Activated CD4-positive, CD25-positive, alpha-beta regulatory T cell treated with anti-CD3 and anti-CD28 coated beads, Interleukin-2, amount 50 U/mL, for 16 hours (primary cell): ENCODE measurements at places on chromosomes 12 and 14.

DNA sequence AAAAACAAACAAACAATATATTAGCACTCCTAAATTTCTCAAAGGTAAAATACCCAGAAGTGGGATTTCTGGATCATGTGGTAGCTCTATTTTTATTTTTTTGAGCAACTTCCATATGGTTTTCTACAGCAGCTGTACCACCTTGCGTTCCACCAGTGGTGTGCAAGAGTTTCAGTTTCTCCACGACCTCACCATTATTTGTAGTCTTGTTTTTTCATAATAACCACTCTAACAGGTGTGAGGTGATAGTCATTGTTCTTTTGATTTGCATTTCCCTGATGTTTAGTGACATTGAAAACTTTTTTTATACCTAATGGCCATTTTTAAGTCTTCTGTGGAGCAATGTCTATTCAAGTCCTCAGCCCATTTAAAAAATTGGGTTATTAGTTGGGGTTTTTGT is 127.3 kb upstream of the SLC38A2 start:
- DNase-seq: no peak

- no peak for DNase-seq
These were observed 168.2 kb downstream of the KIF26A start for GRCh38 chr14:104306450-104307040.

GRCh38 chr12:115423546-115423987 is 739.6 kb upstream of the TBX3 start:
- DNase-seq: no peak

- DNase-seq: no peak
These were observed 12.5 kb upstream of the INF2 start for GRCh38 chr14:104676694-104677511.

- DNase-seq: no peak
These were observed 139.4 kb downstream of the SLC15A4 start for GRCh38 chr12:128684352-128684751.

DNA sequence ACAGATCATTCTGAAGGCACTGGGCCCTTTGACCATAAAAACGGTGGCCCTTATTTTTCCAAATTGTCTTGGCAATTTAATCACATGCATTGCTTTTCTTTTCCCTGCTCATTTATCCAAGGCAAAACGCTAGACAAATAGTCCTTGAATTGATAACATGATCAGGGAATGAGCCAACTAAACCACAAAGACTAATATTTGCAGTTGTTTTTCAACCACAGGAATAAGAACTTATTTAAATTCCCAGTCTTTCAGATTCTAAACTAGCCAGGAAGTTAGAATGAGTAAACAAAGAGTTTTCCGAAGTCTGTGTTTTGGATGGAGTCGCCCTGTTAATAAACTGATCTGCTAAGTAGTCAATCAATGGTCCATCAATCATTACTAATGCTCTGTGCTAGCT is 14.9 kb downstream of the TBX5 start:
- DNase-seq: no peak

DNA sequence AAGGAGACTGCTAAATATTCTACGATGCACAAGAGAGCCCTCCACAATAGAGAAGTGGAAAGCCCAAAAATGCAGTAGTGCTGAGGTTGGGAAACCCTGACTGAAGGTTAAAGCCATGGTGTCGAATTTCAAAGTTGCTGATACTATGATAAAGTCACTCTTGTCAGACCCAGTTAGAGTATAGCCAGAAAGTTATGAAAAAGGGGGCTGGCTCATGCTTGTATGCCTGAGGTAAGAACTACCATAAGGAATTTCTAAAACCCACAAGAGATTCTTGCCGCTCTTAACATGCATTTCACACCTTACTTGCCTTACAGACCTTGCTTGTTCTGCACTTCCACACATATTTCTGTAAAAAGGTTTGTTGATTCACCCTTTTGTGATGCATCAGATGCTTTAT is 184.6 kb downstream of the SLC6A15 start:
- no peak for DNase-seq

- DNase-seq: no peak
These were observed 161.6 kb downstream of the KCNC2 start for GRCh38 chr12:75047885-75048525.

- DNase-seq: no peak
These were observed 186.9 kb downstream of the ALX1 start for GRCh38 chr12:85466890-85467289.

- DNase-seq: no peak
These were observed 172.4 kb upstream of the NTF3 start for GRCh38 chr12:5259523-5259922.

- DNase-seq: no peak
These were observed 30.4 kb upstream of the RIMBP2 start for GRCh38 chr12:130746546-130746945.

- DNase-seq: no peak
These were observed 3.5 kb downstream of the RFX4 start for GRCh38 chr12:106586278-106586802.

DNA sequence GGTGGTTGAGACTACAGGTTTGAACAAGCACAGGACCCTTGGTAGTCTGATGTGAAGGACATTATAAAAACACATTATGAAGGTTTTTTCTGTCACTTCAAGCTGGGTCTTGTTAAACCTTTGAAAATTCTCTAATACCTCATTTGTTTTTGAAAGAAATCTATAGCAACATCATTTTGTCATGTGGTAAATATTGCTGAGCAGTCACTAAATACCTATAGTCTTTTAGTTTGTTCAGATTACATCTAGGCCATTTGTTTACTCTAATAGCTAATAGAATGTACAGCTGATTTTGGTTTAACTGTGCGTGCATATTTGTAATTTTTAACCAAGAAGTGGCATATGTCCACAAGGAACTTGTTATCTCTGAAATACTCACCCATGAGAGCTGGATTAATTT is 2.9 kb downstream of the PPM1A start:
- no peak for DNase-seq

DNA sequence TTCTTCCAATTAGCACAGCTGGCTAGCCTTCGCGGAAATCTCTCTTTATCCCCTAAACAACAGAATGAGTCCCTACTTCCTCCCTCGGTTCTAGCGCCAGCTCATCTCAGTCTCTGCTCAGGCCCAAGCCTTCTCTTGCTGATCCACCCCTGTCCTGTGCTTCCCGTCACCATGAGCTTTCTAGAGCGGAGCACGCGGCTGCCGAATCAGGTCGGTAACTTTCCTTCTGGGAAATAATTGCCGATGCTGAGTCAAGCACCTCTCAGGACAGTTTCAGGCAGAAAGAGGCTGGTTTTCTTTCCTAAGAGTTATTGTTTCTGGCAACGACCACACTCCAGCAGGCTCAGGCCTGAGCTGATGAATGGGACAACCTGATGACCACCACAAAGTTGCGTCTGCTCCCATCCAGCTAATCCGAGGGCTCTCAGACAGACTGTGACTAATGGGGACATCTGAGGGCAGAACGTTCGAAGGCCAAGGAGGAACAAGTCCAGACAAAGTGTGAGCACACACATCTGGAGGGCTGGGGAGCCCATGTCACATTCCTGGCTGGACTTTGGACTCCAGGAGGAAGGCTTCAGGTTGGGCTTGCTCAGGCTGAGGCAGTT is 13.6 kb upstream of the GPR68 start:
- DNase-seq: no peak

- DNase-seq: no peak
These were observed 156.9 kb downstream of the SRGAP1 start for GRCh38 chr12:64001439-64001838.

DNA sequence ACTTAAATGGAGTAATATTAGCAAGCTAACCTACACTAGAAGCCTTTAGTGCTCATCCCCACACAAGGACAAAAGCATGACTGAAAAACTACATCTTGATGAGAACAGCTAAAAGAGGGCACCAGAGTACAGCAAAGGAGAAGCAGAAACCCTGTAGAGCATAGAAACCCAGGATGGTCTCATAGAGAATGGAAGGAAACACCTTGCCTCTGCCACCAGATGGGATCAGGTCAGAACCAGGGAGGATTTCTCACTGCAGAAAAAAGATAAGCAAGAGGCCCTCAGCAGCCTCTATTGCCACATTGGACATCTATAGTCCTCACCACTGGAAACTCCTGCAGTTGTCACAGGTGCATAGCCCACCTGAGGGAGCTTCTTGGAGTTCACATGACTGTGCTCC is 13.6 kb upstream of the ZNF705A start:
- DNase-seq: no peak

- no peak for DNase-seq
These were observed 29.6 kb upstream of the HDAC7 start for GRCh38 chr12:47849261-47849660.

DNA sequence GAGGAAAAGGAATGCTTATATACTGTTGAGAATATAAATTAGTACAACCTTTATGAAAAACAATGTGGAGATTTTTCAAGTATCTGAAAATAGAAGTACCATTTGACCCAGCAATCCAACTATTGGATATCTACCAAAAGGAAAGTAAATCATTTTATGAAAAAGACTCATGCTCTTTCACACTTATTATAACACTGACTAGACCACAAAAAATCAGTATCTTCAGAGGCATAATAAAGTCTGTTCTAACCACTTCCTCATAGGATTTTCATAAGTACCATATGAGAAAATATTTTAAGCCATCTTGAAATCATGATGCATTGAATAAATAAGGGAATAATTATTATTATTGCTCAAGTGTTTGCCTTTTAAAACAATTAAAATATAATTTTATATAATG is 90.8 kb downstream of the SLCO1B1 start:
- no peak for DNase-seq

DNA sequence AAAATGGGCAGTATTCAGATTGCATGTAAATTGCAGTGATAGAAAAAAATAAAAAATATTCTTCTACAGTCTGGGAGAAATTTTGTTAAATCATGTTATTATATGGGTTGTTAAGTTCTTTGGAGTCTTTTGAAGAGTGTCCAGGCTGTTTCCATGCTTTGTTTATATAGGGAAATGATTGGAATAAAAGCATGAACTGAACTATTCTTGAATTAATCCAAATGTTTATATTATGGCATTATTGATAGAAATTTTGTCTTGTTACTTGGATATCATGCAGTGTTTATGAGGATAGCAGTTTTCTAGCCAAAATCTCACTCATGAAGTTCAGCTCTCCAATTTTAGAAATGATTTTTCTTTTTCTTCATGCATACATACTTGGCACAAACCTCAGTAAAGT is 108.2 kb upstream of the NAV3 start:
- DNase-seq: no peak

GRCh38 chr12:98224584-98225221 is 290.7 kb upstream of the TMPO start:
- no peak for DNase-seq

DNA sequence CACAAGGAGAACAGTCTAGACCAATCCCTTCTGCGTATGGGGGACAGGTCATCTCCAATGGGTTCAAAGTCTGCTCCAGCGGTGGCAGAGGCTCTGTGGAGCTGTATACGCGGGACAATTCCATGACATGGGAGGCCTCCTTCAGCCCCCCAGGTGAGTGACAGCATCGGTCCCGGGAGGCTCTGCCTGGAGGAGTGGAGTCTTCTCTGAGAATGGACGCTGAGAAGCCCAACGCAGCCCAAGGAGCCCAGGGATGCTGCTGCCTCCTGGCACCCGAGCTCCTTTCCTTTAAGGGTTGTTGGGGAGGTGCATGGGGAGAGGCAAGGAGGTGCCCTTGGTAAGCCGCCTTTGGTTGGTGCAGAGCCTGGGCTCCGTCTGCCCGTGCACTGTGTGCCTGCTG is 28.2 kb downstream of the ADGRD1 start:
- no peak for DNase-seq

GRCh38 chr12:122979908-122980182 is 636 bp upstream of the ARL6IP4 start:
- no peak for DNase-seq

GRCh38 chr12:68119724-68120211 is 39.8 kb downstream of the IFNG start:
- no peak for DNase-seq

DNA sequence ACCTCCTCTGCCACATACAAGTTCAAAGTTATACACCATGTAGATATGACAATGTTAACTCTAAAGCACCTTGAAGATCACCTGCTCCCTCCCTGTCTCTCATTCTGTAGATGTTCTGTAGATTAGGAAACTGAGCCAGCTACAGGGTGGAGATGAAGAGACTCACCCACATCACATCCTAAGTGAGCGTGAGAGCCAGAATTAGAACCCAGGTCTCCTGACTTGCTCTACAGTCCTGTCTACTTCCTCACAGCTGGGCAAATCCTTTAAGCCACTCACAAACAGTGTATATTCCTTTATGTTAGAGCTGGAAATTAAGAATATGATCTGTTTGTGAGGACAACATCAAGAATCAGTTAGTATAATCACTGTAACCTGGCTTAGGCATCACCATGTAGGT is 1.8 kb downstream of the APPL2 start:
- no peak for DNase-seq

GRCh38 chr12:11759494-11759878 is 110.0 kb downstream of the ETV6 start:
- no peak for DNase-seq

DNA sequence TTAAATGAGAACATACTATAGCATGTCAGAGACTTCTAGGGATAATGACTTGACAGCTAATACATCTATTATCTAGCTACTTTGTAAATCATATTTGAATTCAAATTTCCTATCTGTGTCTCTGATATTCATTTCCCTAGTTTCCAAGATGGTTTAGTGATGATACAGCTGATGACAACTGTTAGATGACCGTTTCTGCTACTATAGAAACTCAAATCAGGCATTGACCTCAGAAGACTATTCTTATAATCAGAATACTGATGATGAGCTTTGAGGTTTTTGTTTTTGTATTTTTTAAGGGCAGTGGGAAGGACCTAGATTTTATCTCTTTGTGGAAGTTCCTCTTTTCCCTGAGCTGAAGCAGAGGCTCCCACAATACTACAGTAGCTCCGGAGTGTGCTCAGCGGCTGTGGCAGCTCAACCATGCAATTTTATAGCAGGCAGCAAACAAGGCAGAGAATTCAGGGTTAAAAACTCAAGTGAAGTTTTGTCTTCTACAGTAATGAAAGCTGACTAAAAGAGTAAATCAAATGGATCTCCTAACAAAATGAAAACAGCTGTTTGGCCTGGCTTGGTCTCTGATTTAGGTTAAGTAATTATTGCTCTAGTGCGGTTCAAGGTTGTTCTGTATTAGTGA is 145.1 kb downstream of the SLC25A21 start:
- no peak for DNase-seq

- DNase-seq: no peak
These were observed 1.2 kb downstream of the KRT72 start for GRCh38 chr12:52600071-52600470.

- DNase-seq: no peak
These were observed 118.2 kb upstream of the TMCC3 start for GRCh38 chr12:94768398-94769046.

- DNase-seq: peak; percentile 16
These were observed 21.7 kb upstream of the SLC10A1 start for GRCh38 chr14:69818758-69819191.

DNA sequence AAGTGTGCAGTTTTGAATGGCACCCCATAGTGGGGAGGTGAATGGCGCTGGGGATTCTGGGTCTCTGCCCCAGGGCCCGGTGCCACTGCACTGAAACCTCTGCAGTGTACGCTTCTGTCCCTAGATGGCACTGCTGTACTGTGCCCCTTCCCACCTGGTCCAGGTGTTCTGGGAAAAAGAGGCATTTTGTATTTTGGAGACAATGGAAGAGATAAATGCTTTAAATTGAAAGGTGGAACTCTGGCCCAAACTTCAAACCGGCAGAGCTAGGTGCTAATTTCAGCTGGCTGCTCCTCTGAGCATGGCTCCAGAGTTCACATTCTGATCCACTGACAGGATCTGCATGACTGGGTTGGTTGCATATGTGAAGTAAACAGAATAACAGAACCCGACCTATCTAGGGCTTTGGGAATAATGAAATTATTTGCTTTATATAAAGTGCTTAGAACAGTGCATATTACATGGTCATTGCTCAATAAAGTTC is 52.2 kb downstream of the KRT80 start:
- no peak for DNase-seq

GRCh38 chr12:59873136-59873535 is 277.3 kb downstream of the SLC16A7 start:
- no peak for DNase-seq
